ENCODE measurements at places on chromosomes 1 and 21.

DNA sequence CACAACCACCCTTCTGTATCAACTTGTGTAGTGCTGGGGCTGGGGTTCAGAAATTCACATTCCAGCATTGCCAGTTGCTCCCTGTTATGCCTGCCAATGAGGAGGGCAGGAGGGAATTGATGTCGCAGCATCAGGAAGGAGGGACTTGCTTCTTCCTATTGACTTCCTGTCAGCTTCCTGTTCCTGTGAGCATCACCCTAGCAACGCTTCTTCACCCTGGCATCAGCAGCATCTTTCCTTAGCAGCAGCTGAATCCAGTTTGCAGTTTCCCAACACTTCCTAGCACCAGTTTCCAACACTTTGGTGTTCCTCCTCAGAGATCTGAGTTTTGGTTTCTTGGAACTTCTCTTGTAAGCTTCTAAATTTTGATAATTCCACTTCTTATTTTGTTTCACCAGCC lies 8.9 kb upstream of the TRIM62 start:
- DNase-seq, result no peak

DNA sequence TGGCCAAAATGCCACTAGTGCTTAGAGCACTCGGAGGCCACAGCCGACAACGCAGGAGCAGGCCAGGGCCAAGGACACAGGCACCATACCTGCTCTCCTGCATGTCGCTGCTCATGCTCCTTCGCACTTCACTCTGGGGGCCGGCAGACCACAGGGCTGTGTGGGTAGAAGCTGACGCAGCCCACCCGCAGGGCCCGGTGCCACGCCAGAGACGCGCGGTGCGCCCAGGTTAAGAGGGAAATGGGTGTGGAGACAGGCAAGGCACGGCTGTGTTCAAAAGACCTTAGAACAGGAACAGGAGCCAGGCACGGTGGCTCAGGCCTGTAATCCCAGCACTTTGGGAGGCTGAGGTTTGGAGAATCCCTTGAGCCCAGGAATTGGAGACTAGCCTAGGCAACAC lies 13.6 kb upstream of the PRDM15 start:
- no peak for DNase-seq

- DNase-seq, result no peak
Measured at GRCh38 chr1:117685936-117686806, 80.3 kb downstream of the TENT5C start.

DNA sequence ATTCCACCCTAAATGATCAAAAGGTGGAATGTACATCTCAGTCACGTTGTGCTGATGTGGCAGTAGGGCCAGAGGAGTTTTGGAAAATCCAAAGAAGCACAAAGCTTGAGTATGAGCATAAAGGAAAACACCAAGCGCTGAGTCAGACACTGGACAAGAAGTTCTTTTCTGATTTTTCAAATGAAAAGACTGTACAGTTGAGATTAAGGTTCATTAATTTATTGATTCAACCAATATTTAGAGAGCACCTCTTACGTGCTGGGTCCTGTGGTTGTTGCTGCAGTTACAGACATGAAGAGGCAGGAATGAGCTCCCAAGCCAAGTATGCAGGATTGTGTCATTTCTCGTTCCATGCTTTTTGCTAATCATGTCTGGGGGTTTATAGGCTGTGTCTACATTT lies 28.9 kb upstream of the APP start:
- no peak for DNase-seq

DNA sequence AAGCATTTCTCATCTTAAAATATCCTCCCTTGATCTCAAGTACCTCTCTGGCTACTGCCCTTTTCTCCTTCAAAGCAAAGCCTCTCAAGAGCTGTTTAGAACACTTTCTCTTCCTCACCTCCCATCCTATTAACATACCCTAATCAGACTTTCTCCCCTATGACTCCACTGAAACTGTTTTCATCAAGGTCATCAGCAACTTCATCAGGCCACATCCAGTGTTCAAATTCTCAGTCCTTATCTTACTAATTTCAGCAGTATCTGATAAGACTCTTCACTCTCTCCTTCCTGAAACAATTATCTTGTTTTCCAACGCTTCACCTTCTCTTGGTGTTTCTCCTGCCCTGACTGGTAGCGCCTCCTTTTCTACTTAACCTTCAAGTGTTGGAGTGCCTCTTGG lies 1.5 kb upstream of the RAP1A start:
- DNase-seq, result no peak

GRCh38 chr21:44024887-44025353 lies 12.8 kb downstream of the TRAPPC10 start:
- no peak for DNase-seq

DNA sequence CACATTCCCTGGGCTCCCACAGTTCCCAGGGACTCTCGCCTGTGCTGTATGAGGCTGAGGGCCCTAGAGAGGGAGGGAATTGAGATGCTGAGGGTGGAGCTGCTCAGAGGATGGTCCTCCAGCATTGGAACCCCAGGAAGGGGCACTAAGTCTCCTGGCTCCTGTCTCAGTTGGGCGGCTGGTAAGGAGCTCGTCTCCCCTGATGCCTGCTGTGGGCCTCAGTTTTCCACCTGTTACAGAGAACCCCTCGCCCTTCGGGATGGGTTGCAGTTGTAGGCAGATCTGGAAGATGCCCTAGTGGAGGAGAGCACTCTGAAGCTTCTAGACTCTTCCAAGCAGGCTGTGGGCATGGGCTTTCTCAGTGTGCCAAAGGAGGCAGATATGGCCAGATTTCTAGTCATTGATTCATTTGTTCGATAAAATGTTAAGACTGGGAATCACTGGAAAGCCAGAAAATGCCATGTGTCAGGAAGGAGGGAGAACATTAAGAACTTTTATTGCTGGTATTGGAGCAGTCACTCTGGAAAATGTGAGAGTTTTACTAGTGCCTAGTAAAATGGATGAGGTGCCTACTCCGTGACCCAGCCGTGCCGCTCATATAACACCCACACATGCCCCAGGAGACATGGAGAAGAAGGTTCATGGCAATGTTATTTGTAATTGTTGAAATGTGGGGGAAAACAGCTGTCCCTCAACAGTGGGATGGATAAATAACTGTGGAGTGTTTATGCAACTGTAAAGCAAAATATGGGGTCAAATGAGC lies 828 bp upstream of the MYBPH start:
- DNase-seq, result no peak

- DNase-seq, result no peak
Measured at GRCh38 chr1:74908797-74909196, 175.8 kb downstream of the TYW3 start.

DNA sequence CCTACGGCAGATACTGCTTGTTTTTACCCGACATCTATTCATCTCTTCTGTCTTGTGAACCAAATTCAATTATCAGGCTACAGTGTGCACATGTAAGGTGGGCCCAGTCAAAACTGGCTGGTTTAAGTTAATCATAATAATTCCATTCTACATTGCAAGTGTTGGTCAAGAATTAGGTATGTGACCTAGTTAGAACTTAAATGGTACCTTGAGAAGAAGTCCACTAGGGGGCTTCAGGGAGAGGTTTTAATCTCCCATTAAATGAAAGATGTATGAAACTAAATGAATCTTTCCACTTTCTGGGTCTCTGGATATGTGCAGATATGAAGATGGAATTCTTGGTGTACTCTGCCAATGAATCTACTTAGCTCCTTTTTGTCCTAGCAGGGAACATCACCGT lies 187.1 kb downstream of the CDC42BPA start:
- no peak for DNase-seq

- no peak for DNase-seq
Measured at GRCh38 chr1:27928216-27928954, 6.4 kb upstream of the SMPDL3B start.

DNA sequence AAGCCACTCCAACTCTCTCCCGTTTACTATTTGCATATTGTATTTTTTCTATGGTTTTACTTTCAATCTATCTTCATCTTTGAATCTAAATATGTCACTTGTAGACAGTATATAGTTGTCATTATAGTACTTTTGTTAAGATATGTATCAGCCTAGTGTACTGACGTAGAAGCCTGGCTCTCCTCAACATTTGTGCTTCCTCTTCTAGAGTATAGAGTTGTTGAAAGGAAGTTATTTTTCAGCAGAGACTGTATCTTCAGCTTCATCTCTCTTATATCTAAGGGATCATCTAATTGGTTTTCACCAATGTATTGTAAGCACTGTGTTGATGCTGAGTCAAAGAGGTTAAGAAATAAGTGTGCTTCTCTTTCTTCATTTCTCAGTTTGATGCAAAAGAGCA lies 192.8 kb downstream of the LMO4 start:
- no peak for DNase-seq
